ENCODE measurements at places on chromosomes 1 and 21.

DNA sequence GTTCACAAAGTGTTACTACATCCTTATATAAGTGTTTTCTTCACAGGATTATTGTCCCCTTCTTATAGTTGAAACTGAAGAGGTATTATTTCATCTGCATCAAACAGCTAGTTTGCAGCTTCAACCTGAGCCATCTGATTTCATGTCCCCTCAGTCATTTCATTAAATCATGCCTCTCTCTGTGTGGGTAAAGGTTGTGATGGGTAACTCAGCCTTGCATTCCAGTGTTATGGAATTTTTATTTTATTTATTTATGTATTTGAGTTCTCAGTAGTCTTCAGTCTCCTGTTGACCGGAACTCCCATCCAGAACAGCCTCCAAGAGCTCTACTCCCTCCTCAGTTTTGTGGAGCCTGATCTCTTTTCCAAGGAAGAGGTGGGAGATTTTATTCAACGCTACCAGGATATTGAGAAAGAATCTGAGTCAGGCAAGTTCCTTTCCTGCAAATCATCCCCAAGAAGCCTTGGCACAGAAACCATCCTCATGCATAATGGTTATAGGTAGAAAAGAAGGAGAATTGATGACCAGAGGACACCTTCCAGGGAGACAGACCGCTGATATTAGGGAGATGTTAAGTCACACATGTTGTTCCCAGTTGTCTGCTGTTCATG, 21.8 kb downstream of the CHD1L start:
- no peak for DNase-seq

GRCh38 chr1:109929588-109930251, 19.1 kb downstream of the CSF1 start:
- no peak for DNase-seq

DNA sequence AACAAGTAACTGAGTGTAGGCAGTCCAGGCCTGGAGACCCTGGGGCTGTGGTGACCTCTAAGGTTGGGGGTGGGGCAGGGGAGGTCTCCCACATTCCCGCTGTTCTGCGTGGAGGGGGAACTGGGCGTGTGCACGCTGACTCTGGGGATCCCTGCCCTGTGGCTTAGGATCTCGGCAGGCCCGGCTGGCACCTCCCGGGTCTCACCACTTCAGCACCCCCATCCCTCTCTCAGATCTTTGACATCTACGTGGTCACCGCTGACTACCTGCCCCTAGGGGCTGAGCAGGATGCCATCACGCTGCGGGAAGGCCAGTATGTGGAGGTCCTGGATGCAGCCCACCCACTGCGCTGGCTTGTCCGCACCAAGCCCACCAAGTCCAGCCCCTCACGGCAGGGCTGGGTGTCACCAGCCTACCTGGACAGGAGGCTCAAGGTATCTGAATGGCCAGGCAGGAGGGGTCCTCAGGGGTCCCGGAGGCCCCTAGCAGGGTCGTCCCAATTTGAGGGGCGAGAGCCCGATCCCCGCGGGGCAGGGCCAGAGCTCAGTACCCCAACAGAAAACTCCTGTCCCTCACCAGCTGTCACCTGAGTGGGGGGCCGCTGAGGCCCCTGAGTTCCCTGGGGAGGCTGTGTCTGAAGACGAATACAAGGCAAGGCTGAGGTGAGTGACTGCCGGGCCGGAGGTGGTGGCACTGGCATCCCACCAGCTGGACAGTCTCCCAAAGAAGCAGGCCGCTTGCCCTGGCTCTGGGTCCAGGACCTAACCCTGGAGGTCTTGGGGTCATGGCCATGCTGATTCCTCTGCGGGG, 68.7 kb downstream of the TRIM11 start:
- DNase-seq, result no peak

- DNase-seq, result no peak
Measured at GRCh38 chr1:58924821-58925220, 141.0 kb upstream of the JUN start.

GRCh38 chr1:207673399-207673798, 28.5 kb downstream of the CR1L start:
- DNase-seq, result no peak

- peak; percentile 93 for DNase-seq
Measured at GRCh38 chr1:203558064-203558760, 64.3 kb downstream of the OPTC start.

DNA sequence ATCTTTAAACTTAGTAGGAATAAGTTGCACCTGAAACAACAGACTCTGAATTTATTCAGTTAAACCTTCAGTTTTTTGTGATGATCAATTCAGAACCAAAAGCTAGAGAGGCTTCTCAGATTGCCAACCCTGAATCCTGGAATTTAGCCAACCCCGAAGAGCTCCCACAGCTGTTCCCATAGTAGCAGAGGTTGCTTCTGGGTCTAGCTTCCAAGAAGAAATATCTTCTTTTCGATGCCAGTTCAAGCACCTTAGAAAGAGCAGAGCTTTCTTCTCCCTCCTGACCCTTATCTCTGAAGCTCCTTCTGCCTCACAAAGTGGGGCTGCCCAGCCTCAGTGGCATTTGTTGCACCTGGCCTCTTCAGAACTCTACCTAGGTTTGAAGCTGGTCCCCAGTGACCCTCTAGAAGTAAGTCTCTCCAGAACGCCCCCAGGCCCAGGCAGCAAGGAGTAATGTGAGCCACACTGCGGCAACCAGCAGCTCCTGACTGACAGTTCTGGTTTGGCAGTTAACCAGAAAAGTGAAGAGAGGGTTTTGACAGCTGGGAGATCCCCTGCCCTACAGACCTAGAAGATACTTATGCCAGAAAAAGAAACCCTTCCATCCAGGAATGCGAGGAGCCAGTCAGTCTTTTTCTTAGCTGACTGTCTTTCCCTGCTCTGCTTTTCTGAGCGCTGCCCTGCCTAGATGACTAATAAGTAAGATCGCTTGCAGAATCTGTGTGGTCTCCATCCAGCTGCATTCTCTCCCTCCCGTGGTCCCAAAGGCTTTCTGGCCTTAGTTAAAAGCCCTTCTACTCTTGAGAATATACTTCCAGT, 165.9 kb downstream of the ADGRL4 start:
- peak; percentile 64 for DNase-seq

- DNase-seq, result no peak
Measured at GRCh38 chr1:248155927-248156326, 11.0 kb downstream of the OR2M5 start.

GRCh38 chr1:20069874-20070273, at the start of gene PLA2G5:
PLA2G5 (plus strand) TSS chr1:20070194; CDS start chr1:20084831, 14,637 bp downstream.
- DNase-seq, result no peak
